ENCODE measurements at places on chromosomes 12 and 14.
A peak's percentile ranks its signal among the peaks of the same experiment; 100 is the strongest.

DNA sequence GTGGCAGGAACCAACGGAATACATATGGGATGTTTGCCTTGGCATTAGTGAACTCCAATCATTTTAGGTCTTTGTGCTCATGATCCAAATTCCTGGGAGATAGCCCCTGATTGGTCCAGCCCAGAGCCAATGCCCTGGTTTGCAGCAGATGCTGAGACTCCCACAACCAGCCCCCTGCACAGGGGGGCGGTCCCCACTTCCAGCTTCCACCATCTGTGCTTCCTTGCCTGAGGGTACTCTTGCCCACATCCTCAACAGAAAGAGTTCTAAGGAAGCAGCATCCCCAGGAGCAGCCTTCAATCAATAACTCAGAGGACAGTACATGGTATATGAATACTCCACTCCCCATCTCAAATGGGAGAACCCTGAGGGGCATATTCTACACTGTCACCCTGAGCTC lies 39.7 kb upstream of the FICD start:
- DNase-seq, result no peak

GRCh38 chr12:52870361-52871290 lies 21.8 kb upstream of the KRT78 start:
- peak; percentile 81 for DNase-seq

GRCh38 chr14:100076133-100076532 lies 10.9 kb downstream of the EVL start:
- no peak for DNase-seq

DNA sequence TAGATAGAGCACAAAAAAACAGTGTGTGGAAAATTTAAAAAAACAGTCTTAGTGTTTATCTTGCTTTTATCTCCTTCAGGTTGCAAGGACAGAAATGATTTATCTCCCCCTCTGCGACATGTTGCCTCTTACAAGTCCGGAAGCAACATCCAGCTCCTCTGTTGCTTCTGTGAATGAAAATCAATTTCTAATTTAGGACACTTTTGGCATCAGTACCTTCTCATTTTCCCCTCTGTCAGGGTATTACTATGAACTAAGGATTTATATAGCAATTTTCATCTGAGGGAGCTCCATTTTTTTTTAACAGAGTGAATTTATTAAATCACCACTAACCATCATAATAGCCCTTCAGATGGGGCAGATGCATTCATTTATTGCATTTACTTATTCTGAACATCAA lies 116.6 kb upstream of the PLXNC1 start:
- DNase-seq, result no peak

- no peak for DNase-seq
Measured at GRCh38 chr12:46174061-46174662, 94.7 kb downstream of the SLC38A1 start.

- no peak for DNase-seq
Measured at GRCh38 chr12:87509237-87509820, 519.9 kb downstream of the C12orf50 start.

DNA sequence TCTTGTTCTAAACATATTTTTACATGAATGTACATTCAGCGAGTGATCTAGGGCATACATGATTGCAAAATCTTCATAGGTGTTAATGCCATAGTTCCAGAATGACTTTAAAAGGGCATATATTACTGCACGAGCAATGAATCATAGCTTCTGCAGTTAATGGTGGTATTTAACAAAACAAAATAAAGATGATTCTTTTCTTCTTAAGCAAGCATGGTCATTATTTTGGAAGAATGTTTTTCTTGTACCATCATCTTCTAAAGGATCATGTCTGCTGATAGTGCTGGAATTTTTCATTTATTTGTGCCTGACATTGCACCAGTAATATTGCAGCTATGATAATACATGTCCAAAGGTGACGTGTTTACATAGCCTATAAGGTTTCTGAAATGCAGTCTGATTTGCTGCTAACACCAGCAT lies 388.6 kb downstream of the CCDC91 start:
- no peak for DNase-seq

DNA sequence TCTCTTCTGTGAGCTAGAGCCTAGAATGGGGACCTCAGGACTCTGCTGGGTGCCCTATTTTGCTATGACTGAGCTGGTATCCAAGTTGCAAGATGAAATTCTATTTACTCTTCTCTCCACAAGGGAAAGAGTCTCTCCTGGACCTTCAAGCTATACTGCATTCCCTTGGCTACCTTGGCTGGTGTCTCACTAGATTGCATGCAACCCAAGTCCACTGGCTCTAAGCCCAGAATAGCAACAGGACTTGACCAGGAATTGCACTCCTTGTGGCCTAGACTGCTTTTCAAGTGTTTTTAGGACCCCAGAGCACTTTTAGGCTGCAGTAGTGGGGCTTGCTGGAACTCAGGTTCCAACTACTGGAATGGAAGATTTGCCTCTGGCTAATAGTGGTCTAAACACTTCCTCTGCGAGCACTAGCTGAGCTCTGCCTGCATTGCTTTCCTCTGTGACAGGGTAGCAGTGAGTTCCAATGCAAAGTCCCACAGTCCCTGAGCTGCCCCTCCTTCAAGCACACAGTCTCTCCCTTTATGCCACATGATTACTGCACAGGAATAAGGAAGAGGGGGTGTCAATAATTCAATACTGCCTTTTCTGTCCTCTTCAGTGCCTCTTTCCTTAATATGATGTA lies 1009.1 kb upstream of the FLRT2 start:
- DNase-seq, result no peak

DNA sequence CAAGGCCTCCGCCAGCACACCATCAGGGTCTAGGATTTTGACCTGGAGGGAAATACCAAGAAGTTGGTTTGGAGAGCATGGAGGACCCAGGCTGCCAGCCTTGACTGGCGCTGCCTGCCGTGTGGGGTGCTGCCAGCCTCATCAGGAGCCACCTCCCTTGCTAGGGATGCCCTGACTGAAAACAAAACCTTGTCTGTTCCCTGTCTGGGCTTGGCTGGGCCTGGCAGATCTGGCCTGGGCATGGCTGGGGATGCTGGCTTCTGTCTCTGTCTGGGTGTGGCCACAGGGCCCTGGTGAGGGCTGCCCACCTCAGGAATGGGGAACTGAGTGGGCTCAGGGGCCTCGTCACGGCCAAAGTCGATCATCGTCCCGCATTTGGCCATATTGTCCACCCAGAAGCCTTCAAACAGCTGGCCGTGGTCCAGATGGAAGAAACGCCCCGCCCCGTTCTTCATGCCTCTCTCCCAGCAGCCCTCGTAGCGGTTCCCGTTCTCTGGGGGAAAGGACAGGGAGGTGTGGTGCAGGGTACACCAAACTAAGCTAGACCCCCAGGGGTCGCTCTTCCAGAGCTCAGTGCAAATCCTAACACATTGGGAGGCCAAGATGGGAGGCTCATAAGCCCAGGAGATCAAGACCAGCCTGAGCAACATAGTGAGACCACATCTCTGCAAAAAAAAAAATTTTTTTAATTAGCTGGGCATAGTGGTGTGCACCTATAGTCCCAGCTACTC lies 16.5 kb downstream of the MORN3 start:
- no peak for DNase-seq

DNA sequence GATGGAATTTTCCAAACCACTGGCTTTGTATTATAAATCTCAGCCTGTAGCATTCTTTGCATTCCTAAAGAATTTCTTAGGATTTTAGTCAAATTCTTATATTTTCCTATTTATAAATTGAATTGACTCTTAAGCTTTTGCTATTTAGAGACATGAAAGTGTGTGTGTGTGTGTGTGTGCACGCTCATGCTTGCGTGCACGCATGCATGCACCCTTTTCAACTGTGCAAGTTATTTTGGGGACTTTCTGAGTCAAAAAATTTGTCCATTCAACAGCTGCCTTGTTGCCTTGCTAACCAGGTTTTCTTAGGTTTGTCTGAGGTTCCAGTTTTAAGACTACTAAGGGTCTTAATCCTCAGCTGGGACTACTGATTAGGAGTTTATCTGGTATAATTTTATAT lies 42.6 kb downstream of the GPATCH2L start:
- DNase-seq, result no peak

- DNase-seq, result no peak
Measured at GRCh38 chr14:55160989-55161388, 30.4 kb downstream of the DLGAP5 start.

DNA sequence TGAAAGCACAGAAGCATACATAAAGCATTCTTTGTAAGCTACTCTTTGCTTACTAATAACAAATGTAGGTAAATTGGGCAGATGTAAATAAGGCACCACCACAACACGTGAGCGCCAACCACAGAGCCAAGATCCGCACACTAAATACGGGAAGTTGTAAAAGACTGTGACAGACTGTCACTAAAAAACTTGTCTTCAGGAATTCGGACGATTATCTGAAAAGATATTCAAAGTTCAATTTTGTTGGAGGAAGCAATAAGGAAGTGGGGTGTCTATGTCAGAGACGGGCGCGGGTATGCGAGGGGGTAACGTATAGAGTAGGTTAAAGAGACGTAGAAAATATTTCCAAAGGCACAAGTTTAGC lies 1.5 kb upstream of the HSP90B1 start:
- DNase-seq, result peak; percentile 32

- DNase-seq, result no peak
Measured at GRCh38 chr12:95532851-95533250, 18.4 kb downstream of the USP44 start.

DNA sequence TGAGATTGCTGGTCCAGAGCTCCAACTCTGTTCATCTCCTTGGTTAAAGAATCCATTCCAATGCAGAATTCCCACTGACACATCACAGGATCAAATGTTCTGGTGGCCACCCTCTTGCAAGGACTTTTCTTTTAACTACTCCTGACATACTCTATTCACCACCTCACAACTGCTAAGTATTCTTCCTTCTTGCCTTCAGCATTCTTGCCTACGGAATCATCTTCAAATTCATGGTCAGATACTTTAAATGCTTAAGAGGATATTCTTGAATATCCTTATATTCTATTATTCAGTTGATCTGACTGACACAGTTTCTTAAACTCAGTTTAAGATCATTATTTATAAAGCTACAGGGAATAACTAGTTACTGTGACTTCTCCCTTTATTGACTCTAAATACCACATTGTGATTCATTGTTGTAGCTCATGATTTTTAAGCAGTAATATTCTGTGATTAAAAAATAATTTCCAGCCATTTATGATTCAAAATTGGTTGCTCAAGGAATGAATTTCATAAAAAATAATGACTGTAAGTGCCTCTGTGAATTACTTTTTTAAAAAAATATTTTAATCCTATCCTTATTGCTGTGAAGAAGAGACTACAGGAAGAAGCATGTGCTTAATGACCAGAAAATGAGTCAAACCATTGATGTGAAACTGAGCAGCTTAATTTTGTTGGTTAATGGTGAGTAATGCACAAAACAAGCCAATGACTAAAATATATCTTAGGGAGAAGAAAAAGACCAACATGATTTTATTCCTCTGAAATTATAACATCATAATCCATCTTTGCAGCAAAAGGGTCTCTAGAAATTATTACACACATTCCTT lies 207.1 kb downstream of the PIK3C2G start:
- no peak for DNase-seq

- no peak for DNase-seq
Measured at GRCh38 chr14:42002141-42002540, 395.5 kb downstream of the LRFN5 start.

GRCh38 chr14:50425816-50426215 lies 29.1 kb upstream of the CDKL1 start:
- DNase-seq, result no peak

DNA sequence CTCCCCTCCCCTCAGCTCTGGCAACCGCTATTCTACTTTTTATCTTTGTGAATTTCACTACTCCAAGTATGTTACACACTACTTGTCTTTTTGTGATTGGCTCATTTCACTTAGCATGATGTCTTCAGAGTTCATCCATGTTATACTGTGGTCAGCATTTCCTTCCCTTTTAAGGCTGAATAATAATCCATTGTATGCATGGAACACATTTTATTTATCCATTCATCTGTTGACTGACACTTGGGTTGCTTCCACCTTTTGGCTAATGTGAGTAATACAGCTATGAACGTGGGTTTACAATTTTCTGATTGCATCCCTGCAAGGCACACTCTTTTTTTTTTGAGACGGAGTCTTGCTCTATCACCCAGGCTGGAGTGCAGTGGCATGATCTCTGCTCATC lies 53.0 kb upstream of the FUT8 start:
- DNase-seq, result no peak

GRCh38 chr12:56021889-56022497 lies 1.1 kb downstream of the IKZF4 start:
- no peak for DNase-seq

GRCh38 chr12:3680919-3681594 lies 71.9 kb downstream of the CRACR2A start:
- DNase-seq, result no peak

GRCh38 chr12:51785906-51786305 lies 62.6 kb downstream of the FIGNL2 start:
- DNase-seq, result no peak

- no peak for DNase-seq
Measured at GRCh38 chr14:87935886-87936285, 57.1 kb downstream of the GALC start.

GRCh38 chr12:25051171-25051570 lies 102.3 kb upstream of the BCAT1 start:
- no peak for DNase-seq

- no peak for DNase-seq
Measured at GRCh38 chr14:73146111-73146510, 9.8 kb downstream of the PSEN1 start.

GRCh38 chr12:126727218-126728075 lies 1539.5 kb upstream of the TMEM132C start:
- no peak for DNase-seq

- DNase-seq, result no peak
Measured at GRCh38 chr14:25381498-25381897, 331.6 kb upstream of the STXBP6 start.

DNA sequence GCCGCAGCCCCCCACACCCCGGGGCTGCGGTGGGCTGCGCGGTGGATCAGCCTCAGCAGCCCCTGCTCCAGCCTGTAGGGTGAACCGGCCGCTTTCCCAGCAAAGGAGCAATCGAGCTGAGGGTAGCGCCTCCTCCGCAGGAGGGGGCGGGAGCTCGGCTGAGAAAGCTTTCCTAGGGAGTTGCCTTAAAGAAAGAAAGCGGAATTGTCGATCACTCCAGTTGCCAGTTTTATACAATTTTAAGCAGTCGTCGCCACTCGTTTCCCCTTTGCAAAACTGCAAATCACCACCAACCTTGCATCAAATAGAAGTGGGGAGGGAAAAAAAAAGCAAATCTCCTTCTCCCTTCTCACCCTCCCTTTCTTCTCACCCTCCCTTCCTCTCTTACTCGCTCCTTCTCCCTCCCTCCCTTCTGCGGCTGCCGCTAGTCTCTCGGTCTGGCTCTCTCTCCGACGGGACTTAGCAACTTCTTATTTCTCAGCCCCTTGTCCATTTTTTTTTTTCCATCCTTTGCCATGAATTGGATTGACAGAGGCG lies at the start of gene PDE3A:
Gene PDE3A, plus strand, starts transcription at position 424 of the 537 bp plus-strand sequence. CDS start 748 bp downstream, outside the sequence.
- DNase-seq, result no peak

Measured in stimulated activated CD4-positive, alpha-beta T cell treated with anti-CD3 and anti-CD28 coated beads, Interleukin-12 subunit alpha, Interleukin-12 subunit beta, amount 100 ng/mL, for 24 hours (primary cell).